Ascending aorta (tissue), 2 donors: ENCODE measurements at places on chromosomes 11 and 22. TPM values are rescaled to one million over a fixed set of nuclear protein-coding genes. Genes with fewer than 3 reads are reported as not detected.

Gene PAX6
- total RNA-seq, result not detected

Gene APOA5
- not detected for total RNA-seq

Gene KDM4D
- total RNA-seq, result not detected

Gene OR4A16
- not detected for total RNA-seq

Gene AGBL2
- total RNA-seq, result not detected

Gene SLC22A9
- not detected for total RNA-seq

Gene CDHR5
- 5.0 TPM for total RNA-seq

Gene HOATZ
- not detected for total RNA-seq

Gene BLID
- not detected for total RNA-seq

Gene GGTLC3
- not detected for total RNA-seq

Gene PATE4
- not detected for total RNA-seq

Gene OR51E2
- total RNA-seq, result 2.0 TPM

Gene PLEKHA7
- 9.5 TPM for total RNA-seq

Gene MICAL3
- 36.9 TPM for total RNA-seq

Gene TMEM41B
- total RNA-seq, result 26.7 TPM

DNA sequence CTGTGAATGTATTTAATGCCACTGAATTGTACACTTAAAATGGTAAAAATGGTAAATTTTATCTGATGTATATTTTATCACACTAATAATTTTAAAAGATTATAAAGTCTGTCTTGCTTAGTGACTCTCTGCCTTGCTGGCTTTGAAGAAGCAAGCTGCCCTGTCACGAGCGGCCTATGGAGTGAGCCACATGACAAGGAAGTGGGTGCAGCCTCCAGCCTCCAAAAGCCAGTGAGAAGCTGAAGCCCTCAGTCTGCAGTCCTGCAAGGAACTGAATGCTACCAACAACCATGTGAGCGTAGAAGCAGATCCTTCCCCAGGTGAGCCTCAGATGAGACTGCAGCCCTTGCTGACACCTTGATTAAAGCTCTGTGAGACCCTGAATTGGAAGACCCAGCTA lies 20.0 kb downstream of the C11orf24 start:
- no peak for DNase-seq
- no peak overlapping the region for H3K4me3 ChIP-seq
- no peaks in the 10 kb centered on the region for H3K27me3 ChIP-seq
- H3K27ac ChIP-seq, result no peak overlapping the region
- H3K4me1 ChIP-seq, result no peaks in the 10 kb centered on the region

GRCh38 chr11:82233201-82233600 lies 500.5 kb downstream of the FAM181B start:
- no peaks in the 10 kb centered on the region for H3K27me3 ChIP-seq
- no peak overlapping the region for H3K4me3 ChIP-seq
- no peak for DNase-seq
- no peaks in the 10 kb centered on the region for H3K36me3 ChIP-seq
- H3K4me1 ChIP-seq, result no peaks in the 10 kb centered on the region

DNA sequence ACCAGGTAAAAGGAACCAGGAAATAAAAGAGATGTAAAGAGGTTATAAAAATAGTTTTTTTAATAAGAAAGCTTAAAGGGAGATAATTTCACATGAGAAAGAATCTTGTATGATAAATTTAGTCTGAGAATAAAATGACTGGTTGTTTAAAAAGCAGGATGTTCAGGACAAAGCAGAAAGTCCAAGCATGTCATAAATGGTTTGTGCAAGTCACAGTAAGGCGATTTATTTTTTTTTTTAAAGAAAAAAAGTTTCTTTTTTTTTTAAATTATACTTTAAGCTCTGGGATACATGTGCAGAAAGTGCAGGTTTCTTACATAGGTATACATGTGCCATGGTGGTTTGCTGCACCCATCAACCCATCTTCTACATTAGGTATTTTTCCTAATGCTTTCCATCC lies 30.8 kb downstream of the GLYATL2 start:
- H3K4me1 ChIP-seq, result no peaks in the 10 kb centered on the region
- H3K4me3 ChIP-seq, result no peak overlapping the region
- no peak overlapping the region for H3K27ac ChIP-seq
- DNase-seq, result no peak
- no peaks in the 10 kb centered on the region for H3K27me3 ChIP-seq

DNA sequence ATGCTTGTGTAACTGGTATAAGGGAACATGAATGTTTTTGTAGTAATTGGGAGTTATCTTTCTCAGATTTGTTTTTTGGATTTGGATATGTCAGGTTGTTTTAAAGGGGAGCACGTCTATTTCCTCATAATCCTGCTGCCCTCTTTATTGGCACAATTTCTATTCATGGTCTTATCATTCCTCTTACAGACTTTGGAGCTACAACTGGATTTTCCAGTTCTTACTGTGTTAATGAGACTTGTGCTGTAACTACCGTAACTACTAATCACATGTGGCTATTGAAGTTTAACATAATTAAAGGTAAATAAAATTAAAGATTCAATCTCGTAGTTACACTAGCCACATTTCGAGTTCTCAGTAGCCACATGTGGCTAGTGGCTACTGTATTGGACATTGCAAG lies 1.9 kb downstream of the FDX1 start:
- H3K4me3 ChIP-seq, result peak overlapping the region; percentile 98
- DNase-seq, result no peak
- no peak overlapping the region for H3K27ac ChIP-seq
- no peaks in the 10 kb centered on the region for H3K36me3 ChIP-seq
- H3K27me3 ChIP-seq, result no peaks in the 10 kb centered on the region
- H3K4me1 ChIP-seq, result peaks cover 24% of the 10 kb centered on the region

GRCh38 chr11:107408762-107409211 lies 48.8 kb downstream of the CWF19L2 start:
- H3K27me3 ChIP-seq, result no peaks in the 10 kb centered on the region
- DNase-seq, result no peak
- no peak overlapping the region for H3K4me3 ChIP-seq
- H3K4me1 ChIP-seq, result no peaks in the 10 kb centered on the region
- peaks cover 28% of the 10 kb centered on the region for H3K36me3 ChIP-seq
- H3K27ac ChIP-seq, result no peak overlapping the region

GRCh38 chr11:74011360-74012073 lies 2.6 kb upstream of the UCP3 start:
- no peaks in the 10 kb centered on the region for H3K27me3 ChIP-seq
- H3K36me3 ChIP-seq, result peaks cover 5% of the 10 kb centered on the region
- H3K27ac ChIP-seq, result no peak overlapping the region
- no peak overlapping the region for H3K4me3 ChIP-seq

- no peak overlapping the region for H3K4me3 ChIP-seq
- H3K27ac ChIP-seq, result no peak overlapping the region
- no peaks in the 10 kb centered on the region for H3K27me3 ChIP-seq
- H3K36me3 ChIP-seq, result peaks cover 86% of the 10 kb centered on the region
- DNase-seq, result no peak
- no peaks in the 10 kb centered on the region for H3K4me1 ChIP-seq
These were observed 32.0 kb downstream of the CERK start for GRCh38 chr22:46706060-46706459.

GRCh38 chr11:112016088-112016764 lies 9.0 kb upstream of the DLAT start:
- no peaks in the 10 kb centered on the region for H3K27me3 ChIP-seq
- H3K4me3 ChIP-seq, result no peak overlapping the region
- peak overlapping the region; percentile 83 for H3K27ac ChIP-seq

- H3K27ac ChIP-seq, result no peak overlapping the region
- H3K4me1 ChIP-seq, result no peaks in the 10 kb centered on the region
- no peak for DNase-seq
These were observed 325.5 kb downstream of the CADM1 start for GRCh38 chr11:115178705-115179104.

- H3K36me3 ChIP-seq, result no peaks in the 10 kb centered on the region
- peaks cover 35% of the 10 kb centered on the region for H3K4me1 ChIP-seq
- H3K27me3 ChIP-seq, result no peaks in the 10 kb centered on the region
- H3K4me3 ChIP-seq, result no peak overlapping the region
- DNase-seq, result no peak
These were observed 75.8 kb downstream of the GAB2 start for GRCh38 chr11:78341841-78342240.

- DNase-seq, result no peak
- no peaks in the 10 kb centered on the region for H3K4me1 ChIP-seq
- no peaks in the 10 kb centered on the region for H3K27me3 ChIP-seq
- no peak overlapping the region for H3K27ac ChIP-seq
- H3K36me3 ChIP-seq, result no peaks in the 10 kb centered on the region
These were observed 10.8 kb downstream of the FAM227A start for GRCh38 chr22:38645430-38645829.

- H3K36me3 ChIP-seq, result no peaks in the 10 kb centered on the region
- H3K4me3 ChIP-seq, result no peak overlapping the region
- no peak for DNase-seq
- no peaks in the 10 kb centered on the region for H3K4me1 ChIP-seq
- no peak overlapping the region for H3K27ac ChIP-seq
These were observed 32.2 kb downstream of the LRRC74B start for GRCh38 chr22:21077884-21078508.

GRCh38 chr11:12028303-12028702 lies 19.9 kb upstream of the DKK3 start:
- no peak for DNase-seq
- H3K36me3 ChIP-seq, result no peaks in the 10 kb centered on the region

GRCh38 chr11:115637599-115638241 lies 133.5 kb upstream of the CADM1 start:
- no peak overlapping the region for H3K27ac ChIP-seq
- H3K4me3 ChIP-seq, result no peak overlapping the region
- no peaks in the 10 kb centered on the region for H3K27me3 ChIP-seq
- DNase-seq, result no peak
- no peaks in the 10 kb centered on the region for H3K4me1 ChIP-seq
- no peaks in the 10 kb centered on the region for H3K36me3 ChIP-seq

DNA sequence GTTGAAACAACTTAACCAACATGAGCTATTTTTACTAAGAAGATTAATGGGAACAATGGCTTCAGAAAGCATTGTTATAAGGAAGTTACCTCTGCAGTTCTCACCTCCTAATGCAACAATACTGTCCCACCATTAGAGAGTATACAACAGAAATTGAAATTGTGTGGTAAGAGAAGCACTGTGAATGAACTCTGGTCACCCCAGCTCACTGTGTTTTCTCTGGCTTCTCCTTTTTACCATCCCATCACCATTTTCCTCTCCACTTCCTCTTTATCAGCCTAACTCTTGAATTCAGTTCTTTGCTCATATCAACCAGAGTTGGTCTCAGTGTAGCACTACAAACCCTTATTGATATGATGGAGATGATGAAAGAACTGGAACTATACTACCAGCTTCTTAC lies 138.0 kb upstream of the POU2AF2 start:
- H3K4me3 ChIP-seq, result no peak overlapping the region
- H3K36me3 ChIP-seq, result no peaks in the 10 kb centered on the region
- no peak overlapping the region for H3K27ac ChIP-seq
- DNase-seq, result no peak

DNA sequence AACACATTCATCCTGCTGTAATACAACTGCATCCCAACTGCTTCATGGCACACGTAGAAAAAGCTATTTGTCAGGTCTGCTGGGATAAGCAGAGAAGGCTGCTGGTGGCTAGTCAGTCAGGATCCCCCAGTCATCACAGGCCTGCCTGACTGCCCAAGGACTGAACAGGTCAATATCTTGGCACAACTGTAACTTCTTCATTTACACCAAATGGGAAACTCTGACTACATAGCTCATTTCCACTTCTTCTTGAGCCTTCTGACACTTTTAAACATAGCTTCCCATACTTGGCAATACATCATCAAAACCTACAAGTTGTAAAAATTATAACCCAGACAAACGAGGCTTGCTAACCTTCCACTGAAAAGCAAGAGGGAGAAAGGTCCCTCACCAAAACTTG lies 2.8 kb downstream of the TMEM9B start:
- H3K27me3 ChIP-seq, result no peaks in the 10 kb centered on the region
- no peak for DNase-seq
- no peak overlapping the region for H3K27ac ChIP-seq
- no peaks in the 10 kb centered on the region for H3K36me3 ChIP-seq

DNA sequence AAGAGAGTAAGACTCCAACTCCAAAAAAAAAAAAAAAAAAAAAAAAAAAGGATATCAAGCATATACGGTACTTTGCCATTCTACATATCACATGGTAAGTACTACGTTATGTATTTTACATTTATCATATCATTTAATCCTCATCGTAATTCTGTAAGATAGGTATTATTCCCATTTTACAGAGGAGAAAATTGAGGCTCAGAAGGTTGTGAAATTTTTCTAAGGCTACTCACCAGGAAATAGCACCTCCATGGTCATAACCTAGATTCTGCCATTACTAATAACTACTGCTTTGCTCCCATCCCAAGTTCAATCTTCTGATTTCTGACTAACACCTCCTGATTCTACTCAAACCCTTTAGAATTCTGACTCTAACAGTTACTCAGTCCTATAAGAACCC lies 138.0 kb downstream of the FCHSD2 start:
- no peak overlapping the region for H3K27ac ChIP-seq
- H3K4me3 ChIP-seq, result no peak overlapping the region
- H3K36me3 ChIP-seq, result no peaks in the 10 kb centered on the region
- no peak for DNase-seq
- H3K4me1 ChIP-seq, result no peaks in the 10 kb centered on the region

DNA sequence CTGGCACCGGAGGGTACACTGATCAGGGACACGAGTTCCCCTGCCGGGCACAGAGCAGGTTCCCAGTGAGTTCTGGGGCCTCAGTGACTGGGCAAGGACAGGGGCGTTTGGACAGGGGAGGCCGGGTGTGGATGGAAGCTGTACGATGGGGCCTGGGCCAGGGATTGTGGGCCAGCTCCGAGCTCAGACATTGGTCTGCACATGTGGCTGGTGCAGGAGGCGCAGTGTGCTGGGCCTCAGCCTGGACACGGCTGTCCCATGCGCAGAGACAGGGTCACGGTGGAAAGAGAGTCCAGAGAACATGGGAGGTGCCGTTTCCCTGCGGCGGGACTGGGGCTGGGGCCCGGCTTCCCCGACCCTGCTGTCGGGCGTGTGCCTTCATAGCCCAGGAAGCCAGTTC lies 60.7 kb downstream of the CDKN1C start:
- DNase-seq, result no peak
- no peaks in the 10 kb centered on the region for H3K27me3 ChIP-seq
- H3K27ac ChIP-seq, result peak overlapping the region; percentile 94
- H3K36me3 ChIP-seq, result no peaks in the 10 kb centered on the region
- no peak overlapping the region for H3K4me3 ChIP-seq
